ENCODE measurements at places on chromosomes 1 and 21. TPM values are rescaled to one million over a fixed set of nuclear protein-coding genes. Genes with fewer than 3 reads are reported as not detected.

The RPS8 gene
- polyA plus RNA-seq, result 419 TPM

The KCNJ9 gene
- polyA plus RNA-seq, result not detected

The SERTAD4 gene
- not detected for polyA plus RNA-seq

The C8B gene
- not detected for polyA plus RNA-seq

The KCNK2 gene
- polyA plus RNA-seq, result not detected

The BEND5 gene
- polyA plus RNA-seq, result not detected

The FAM72B gene
- polyA plus RNA-seq, result 0.66 TPM

The CACNA1S gene
- not detected for polyA plus RNA-seq

All from CD14-positive monocyte (primary cell).